Activated CD8-positive, alpha-beta memory T cell treated with anti-CD3 and anti-CD28 coated beads for 4 hours (primary cell): ENCODE measurements at places on chromosomes 1 and 21.
A peak's percentile ranks its signal among the peaks of the same experiment; 100 is the strongest.

- DNase-seq: no peak
Observed at GRCh38 chr1:23174426-23175110, 5.9 kb upstream of the LUZP1 start.

DNA sequence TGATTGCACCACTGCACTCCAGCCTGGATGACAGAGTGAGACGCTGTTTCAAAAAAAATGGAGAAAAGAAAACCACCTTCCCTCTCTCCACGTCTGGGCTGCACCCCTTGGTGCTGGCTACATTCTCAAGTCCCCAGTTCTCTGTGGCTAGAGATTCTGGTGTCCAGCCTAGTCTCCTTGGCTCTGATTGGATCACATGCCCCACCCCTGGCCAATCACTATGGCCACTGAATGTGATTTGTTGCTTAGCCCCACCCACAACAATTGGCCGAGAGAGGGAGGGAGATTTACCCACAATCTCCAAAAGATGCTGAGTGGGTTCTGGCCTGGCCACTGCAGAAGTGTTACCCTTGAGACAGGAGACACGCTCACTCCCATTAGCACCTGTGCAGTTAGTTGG lies 39.4 kb downstream of the FHAD1 start:
- DNase-seq: no peak

GRCh38 chr1:157497284-157497683 lies 55.0 kb downstream of the FCRL5 start:
- DNase-seq: no peak

DNA sequence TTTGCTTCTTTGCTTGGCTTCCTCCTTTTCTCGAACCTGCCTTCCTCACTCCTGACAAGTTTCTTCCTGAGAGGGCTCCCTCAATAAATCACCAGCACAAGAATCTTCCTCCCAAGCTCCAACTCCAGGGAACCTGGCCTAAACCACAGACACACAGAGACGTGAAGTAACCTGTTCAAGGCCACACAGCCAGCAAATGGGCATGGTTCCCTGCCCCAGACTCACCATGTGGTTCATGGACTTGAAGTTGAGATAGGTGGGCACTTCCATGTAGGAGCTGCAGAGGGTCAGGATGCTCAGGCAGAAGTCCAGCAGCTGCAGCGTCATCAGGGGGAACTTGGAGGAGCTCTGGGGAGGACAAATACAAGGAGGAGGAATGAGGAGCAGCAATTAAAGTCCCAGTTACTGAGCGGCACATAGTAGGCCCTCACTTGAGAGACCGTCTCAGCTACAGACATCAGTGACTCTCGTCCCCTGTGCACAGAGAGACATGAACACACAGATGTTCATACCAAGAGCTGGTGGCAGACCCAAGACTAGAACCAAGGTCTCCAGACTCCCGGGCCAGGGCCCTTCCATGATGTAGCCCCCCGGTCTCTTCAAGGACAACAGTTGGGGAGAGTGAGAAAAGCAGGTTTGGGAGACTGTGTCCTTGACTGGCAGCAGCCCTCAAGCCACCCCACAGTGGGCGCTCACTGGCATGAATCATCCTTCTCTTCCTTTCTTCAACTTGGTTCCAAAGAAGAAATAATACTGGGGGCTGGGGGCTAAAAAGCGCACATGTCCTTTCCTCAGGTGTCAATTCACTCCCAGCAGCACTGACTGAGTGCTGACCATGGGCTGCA lies 15.6 kb upstream of the MATN1 start:
- no peak for DNase-seq

DNA sequence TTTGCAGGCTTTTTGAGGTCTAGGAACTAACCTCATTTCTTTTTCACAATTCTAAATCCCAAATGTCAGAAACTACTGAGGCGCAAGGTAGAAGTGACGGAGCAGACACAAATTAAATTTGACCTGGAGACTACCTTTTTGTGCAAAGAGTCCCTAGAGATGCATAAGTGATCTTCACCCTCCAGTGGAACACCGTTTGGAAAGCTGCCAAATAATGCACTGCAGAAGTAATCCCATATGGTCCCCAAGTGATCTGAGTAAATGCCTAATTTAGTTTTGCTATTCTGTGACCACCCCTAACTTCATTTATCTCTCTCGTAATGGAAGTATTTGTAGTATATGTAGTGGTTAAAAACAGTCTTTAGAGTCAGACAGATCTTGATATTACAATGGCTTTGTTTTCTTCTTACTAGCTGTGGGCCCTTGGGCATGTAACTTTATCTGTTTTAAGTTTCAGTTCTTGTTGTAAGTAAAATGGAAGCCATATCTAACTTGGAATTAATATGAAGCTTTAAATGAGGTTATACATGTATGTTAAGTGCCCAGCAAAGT lies 70.4 kb upstream of the IPO9 start:
- DNase-seq: no peak

DNA sequence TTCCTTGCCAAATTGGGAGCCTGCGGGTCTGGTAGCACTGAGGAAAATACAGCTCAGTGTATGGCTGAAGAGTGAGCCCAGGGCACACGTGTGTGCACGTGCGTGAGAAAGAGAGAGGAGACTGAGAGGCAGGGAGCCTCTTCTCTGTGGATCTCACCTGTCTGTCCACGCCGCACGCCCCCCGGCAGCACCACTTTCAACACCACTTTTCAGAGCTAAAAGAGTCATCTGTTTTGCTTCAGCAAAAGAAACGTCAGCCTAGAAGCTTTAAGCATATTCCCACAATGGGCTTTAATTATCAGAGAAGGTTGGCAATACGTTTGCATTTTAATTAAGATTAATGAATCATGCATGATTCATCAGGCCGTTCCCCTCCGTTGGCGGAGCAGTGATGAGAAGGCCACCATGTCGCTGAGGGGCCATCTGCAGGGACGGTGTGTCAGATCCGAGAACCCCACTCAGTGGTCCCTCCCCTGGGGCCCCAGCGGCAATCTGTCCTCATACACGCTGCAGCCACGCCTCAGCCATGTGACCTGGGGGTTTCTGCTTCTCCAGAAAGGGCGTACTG lies 56.8 kb downstream of the SIK1 start:
- DNase-seq: no peak

- DNase-seq: no peak
Observed at GRCh38 chr1:113630340-113631327, 128.7 kb downstream of the PHTF1 start.

DNA sequence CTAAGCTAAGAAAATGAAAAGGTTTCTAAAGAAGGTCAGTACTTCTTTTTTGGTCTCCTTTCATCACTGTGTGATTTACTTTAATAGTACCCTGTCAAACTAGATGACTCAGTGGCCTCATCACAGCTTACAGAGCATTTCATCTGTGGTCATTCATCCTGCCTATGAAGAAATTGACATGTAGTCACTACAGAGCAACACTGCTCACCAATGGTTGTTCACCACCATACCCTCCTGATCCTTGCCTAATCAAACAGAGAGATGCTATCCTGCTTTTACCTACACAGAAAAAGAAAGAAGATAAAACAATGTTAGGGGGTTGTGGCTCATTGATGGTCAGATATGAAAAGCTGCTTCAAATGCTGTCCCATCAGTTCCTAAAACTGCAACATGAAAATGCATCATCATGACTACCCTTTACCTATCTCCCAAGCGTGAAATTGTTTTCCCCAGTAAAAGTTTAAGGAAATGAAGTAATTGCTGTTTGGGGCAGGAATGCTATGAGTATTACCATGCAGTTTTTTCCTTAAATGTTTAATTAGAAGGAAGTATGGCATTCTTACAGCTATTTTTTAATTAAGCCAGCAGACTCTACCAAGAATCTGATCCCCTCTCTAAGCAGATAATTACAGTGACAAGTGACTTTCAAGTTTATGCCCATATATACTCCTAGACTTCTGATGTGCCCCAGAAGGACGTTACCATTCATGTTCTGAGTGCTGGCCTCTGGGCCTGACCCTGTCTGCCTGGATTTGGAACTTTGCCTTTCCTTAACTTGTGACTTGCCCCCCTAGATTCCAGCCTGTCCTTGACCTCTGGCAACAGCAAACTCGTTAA lies 46.1 kb upstream of the FBXO28 start:
- no peak for DNase-seq

DNA sequence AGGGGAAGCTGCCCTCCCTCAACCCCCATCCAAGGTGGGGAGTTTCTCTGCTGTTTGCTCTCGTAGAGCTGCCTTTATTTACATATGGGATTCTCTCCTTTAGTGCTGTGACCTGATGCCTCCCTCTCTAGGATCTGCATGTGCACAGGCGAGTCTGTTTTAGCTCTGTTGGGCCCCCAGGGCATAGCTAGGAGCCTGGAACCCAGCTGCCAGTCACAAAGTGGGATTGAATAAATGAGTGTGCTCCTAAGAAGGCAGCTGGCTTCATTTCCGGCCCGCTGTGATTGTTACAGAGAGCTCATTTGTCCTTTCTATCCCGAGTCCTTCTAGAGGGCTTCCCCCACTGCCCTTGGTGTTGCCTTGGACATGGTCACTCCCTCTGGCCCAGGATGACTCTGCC lies 176.6 kb downstream of the GRIK3 start:
- DNase-seq: no peak

DNA sequence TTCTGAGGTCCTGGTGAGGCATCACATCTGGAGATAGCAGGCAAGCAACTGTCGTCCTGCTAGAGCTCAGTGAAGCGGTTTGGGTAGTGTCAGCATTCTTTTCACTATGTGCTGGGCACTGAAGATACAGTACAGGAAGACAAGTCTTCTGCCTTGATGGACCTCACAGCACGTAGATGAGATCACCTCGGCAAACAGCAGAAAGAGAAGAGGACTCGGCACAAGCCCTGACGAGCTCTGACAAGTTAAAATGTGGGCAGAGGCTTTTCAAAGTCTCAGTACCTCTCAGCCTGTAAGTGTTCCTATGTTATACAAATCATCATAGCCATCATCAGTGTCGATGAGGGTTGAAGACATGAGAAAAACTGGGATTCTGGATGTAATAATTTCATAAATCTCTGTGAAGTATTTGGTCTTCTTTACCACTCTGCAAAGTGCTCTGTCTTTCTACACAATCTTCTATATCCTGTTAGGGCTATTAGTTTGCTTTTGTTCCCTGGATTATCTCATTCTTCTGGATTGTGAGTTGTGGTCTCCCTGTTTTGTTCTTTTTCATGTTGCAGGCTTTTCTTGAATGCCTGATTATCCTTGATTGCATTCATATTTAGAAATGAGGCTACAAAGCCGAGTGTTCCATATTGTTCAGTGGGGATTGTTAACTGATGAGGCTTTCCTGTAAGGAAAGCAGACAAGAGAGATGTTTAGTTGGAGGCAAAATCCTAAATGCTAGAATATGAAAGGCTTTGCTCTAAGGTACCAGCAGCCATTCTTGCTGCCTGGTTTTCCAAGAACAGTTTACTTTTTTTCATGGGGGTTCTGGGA lies 24.2 kb downstream of the MAEL start:
- no peak for DNase-seq

GRCh38 chr21:41031701-41032220 lies 136.2 kb upstream of the BACE2 start:
- no peak for DNase-seq

DNA sequence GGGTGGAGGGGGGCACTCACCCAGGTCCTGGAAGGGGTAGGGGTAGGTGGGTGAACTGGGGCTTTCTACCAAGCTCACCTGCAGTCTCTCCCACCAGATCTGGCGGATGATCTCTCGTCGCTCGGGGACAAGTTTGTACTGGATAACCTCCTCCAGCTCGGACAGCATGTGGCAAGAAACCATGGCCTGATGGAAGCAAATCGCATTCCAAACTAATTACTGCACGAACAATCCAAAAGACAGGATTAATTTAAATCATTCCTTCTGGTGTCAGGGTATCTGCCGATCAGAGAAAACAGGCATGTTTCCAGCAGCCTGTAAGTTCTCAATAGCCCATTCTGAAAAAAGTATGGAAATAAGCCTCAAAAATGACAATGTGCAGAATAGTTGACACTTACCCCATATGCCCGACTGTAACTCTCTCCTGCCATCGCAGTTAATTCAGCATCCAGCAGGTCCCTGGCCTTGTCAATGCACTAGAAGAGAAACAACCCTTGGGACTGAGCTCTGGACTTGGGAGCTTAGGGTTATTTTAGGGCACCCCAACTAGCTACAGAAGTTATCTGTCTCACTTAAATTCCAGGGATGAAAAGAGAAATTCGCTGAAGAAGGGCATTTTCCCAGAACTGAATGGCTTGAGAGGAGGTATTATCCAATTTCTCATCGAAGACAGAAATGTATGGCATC lies 44.4 kb upstream of the ANGPTL7 start:
- DNase-seq: no peak

DNA sequence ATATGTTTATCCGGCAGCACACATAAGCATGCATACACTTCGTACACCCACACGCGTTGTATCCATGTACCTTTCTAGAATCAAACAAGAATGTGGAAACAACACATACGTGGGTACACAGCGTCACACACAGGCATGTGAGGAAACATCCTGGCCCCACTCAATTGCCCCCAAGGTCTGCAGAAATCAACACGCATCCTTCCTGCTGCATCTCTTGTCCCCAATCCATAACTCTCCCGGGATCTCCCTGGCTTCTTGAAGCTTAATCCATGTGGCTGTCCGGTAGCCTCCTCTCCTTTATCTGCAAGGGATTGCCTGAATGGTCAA lies 5.5 kb upstream of the TBX15 start:
- no peak for DNase-seq

DNA sequence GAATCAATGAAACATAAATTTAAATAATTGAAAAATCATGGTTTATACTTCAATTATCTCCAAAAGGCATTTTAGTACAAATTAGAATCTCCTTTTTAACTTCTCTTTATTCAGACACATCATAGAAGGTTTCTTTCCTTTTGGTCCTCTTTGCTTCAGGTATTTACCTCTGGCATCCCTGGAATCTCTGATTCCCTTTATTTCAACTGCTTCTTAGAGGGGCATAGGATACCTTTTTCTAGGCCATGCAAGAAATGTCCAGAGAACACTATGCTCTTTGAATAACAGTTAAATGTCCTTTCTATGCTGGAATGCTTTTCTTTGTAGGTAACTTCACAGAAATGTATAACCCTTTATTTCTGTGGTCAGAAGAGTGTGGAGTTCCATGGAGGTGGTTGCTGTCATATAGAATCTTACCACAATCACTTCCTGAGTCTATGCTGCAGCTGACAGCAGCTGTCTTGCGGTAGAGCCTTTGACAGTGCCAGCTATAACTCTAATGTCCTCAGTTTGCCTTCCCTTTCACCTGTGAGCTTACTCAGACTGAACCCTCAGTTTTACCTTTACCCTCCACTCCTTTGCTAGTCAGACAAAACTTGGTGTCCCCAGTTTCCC lies 8.6 kb downstream of the LAMC2 start:
- DNase-seq: no peak

DNA sequence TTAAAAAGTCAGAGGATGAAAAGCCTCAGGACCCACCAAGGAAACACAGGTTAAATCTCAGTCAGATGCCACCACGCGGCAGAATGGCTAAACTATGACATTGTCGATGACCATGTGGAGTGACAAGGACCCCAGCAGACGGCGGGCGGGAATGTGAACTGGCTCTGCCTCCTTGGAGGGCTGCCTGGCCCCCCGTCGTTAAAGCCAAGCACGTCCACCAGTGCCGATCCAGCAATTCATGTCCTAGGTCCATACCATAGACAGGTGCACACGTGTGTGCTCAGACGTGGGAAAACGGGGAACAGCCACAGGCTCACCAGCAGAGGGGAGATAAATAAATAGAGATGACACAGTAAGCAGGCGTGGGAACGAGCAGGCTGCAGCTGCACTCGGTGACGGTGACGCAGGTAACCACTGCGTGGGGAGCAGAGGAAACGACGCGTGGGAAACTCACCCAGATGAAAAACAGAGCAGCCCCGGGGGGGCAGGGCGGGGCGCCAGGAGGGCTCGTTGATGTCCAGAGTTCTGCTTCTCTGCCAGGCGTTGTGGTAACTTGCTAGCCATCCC lies 28.3 kb upstream of the PCBP3 start:
- peak; percentile 83 for DNase-seq
